ENCODE measurements at places on chromosomes 12 and 14.
A peak's percentile ranks its signal among the peaks of the same experiment; 100 is the strongest.

DNA sequence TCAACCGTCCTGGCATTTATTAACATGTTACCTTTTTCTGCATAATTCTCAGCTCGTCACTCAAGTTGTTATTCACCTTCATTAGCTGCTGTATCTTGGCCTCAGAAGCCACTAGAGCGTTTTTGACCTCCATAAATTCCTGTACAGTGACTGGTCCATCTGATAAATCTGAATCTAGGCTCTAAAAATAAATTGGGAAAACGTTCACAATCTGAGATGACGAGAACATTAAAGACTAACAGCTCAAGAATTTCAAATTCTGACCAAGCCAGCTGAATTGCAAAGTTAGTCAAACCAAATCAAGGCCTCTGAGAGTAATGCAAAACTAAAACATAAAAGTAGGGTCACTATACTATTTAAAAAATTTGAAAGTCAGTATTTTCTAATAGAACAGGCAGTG lies 45.0 kb downstream of the GIT2 start:
- no peak for DNase-seq

GRCh38 chr14:54489318-54489683 lies 521 bp upstream of the GMFB start:
- no peak for DNase-seq

GRCh38 chr12:114625294-114625851 lies 58.6 kb downstream of the TBX3 start:
- no peak for DNase-seq

GRCh38 chr12:26246483-26247164 lies 51.3 kb downstream of the SSPN start:
- no peak for DNase-seq

DNA sequence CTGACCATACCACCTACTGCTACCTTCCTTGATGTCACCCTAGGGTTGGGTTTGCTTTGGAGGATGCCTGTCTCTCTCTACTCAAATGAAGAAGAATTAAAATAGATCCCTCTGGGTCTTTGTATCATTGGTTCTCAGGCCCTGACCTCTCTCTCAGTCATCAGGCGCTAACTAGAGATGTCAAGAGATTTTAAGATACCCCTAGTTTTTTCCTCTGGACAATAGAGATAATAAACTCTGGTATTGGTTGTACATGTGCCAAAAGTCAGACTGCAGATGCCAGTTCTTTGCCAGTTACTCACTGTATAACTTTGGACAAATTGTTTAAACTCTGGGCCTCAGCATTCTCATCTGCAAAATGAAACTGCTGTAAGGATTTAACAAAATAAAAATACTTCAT lies 31.5 kb downstream of the ITPR2 start:
- DNase-seq, result no peak

DNA sequence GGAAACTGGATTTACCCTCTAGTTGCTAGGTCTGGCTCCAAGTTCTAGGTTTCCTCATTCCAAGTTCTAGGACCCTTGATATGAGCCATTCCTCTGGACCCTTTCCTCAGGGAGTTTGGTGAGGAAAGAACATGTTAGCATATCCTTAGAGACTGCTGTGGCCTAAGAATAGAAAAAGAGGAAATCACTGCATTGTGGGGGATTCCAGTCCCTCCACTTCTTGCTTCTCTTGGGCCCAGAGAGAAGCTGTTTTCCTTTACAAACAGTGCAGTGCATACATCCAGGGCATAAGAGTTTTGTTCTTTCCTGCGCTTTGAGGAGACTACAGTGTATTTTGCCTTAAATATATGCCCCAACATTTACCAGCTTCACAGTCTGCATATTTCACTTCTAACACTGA lies 59.0 kb downstream of the LLPH start:
- no peak for DNase-seq

GRCh38 chr12:71439613-71440344 lies at the start of gene LGR5:
Gene LGR5 (plus strand): TSS chr12:71439798. CDS start chr12:71440081, 283 bp downstream.
- peak; percentile 70 for DNase-seq

DNA sequence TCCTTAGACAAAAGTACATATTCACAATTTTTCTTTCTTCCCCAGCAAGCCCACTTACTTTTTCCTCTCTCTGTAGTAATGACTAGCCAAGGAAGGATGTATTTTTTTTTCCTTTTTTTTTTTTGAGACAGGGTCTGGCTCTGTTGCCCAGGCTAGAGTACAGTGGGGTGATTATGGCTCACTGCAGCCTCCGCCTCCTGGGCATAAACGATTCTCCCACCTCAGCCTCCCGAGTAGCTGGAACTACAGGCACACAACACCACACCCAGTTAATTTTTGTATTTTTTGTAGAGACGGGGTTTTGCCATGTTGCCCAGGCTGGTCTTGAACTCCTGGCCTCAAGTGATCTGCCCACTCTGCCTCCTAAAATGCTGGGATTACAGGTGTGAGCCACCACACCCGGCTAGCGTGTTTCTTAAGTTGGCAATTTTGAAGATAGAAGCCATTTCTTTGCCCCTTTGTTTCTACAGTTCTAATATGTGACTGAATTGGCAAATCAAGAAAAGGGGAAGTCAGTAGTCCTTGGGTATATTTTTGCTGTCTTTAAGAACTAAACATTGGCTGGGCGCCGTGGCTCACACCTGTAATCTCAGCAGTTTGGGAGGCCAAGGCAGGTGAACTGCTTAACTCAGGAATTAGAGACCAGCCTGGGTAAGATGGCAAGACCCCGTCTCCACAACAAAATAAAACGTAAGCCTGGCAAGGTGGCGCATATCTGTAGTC lies 3.2 kb upstream of the NACA start:
- no peak for DNase-seq

DNA sequence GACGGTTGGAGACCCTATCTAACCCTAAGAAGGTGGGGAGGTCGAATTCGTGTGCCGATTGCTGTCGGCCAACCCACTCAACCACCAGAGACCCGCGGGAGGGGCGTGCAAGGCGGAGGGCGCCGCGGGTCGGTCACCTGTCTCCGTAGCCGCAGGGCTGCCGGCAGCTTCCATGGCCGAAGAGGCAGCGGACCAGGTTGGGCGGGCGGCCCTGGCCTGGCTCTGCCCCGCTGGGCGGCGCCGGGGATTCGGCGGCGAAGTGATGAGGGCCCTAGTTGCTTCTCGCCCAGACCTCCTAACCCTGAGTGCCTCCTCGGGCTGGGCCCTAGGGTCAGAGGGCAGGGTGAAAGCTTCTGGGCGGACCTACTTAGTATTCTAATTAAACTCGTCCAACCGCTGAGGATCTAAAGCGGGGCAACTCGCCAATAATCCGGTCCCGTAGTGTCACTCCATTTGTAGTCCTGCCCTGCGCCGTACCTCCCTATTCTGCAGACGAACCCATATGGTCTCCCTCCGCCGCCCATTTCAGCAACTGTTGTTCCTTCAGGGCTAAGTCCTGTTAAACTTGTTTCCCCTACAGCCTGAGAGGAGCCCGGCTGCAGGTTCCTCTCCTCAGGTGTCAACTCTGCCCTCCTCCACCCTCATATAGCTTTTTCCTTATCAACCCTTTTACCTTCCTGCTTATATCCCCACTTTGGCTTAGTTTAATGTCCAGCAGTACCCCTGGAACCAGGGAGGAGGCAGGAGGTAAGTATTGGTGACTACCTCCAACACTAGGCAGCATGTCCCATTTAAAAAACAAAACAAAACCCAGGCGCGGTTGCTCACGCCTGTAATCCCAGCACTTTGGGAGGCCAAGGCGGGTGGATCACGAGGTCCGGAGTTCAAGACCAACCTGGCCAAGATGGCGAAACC lies at the start of gene PYM1:
Gene PYM1, minus strand, starts transcription at position 307 of the 915 bp plus-strand sequence. Its CDS starts 133 bp downstream, at position 174.
- DNase-seq, result peak; percentile 57

DNA sequence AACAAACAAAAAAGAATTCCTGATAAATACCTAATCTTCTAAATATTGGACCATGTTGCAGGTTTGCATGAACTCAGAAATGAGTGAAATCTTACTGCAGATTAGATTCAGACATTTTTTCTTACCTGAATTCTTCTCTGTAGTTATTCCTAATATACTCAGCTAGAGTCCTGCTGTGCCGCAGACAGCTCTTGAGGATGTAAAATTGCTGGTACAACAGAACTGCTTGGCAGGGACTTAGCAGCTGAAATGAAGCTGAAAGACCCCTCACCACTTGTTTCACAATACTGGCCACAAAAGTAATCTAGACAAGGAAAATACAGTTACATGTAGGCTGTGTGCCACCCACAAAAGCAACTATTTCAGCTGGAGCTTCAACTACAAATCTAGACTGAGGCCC lies 48.3 kb upstream of the KICS2 start:
- no peak for DNase-seq

GRCh38 chr14:27392153-27392552 lies 794.3 kb upstream of the NOVA1 start:
- DNase-seq, result no peak

GRCh38 chr12:112900298-112901145 lies 6.2 kb upstream of the OAS1 start:
- DNase-seq, result no peak

- DNase-seq, result no peak
Observed at GRCh38 chr12:72111706-72112105, 160.5 kb upstream of the TRHDE start.

- no peak for DNase-seq
Observed at GRCh38 chr14:43877351-43877960, 629.6 kb downstream of the FSCB start.

DNA sequence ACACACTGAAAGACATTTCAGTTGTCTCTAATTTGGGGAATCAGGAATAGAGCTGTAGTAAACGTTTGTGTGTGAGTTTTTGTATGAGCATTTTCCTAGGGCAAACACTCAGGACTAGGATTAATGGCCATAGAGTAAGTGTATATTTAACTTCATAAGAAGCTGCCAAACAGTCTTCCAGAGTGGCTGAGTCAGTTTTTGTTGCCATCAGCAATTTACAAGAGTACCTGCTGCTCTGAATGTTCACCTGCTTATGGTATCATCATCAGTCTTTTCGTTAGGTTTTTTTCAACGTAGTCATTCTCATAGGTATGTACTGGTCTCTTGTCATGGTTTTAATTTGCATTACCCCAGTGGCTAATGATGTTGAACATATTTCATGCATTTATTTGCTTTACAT lies 30.6 kb upstream of the TRHDE start:
- DNase-seq, result no peak

GRCh38 chr14:101062065-101062450 lies 158.5 kb upstream of the RTL1 start:
- DNase-seq, result no peak

DNA sequence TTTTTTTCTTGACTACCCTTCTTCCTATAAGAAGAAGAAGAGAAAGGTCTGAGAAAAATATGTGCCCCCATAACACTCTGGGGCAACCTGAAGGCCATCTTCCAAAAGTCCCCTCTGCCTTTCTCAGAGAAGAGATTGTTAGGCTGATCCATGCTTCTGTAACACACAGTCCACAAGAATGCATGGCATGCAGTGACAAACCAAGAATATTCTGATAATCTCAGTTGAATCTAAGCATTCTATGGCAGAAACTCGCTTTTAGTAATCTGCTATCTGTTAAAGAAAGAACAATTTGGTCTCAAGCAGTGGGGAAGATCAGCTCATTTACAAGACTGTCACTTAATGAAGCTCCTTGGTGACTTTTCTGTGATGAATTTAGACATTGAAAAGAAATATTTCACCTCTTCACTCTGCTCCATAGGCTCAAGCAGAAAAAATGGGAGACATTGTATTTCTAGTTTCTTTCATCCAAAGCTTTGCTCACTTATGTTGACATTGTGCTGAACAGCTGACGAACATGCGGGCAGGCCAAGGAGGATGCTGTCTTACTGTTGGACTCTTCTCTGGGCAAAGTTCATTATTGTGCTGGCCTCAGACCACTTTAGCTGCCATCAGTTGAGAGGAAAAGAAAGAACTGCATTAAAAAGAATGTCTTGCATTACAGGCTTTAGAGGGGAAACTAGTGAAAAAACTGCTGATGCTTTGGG lies 957.1 kb downstream of the DIO2 start:
- no peak for DNase-seq

DNA sequence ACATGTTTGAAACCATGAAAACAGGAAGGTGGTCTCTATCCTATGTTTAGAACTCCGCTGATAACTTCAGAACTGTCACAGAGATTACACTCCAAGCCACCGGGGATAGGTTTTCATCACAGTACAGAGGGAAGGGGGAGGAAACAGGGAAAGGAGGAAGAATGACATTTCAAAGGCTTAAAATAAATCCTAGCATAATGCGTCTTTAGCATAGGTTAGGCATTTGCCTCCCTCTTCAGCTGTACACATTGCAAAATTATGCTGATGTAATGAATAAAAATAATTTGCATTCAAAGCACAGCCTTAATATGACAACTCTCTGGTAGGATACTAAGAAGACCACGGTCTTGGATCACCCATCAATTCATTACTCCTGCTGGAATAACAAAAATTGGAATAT lies 54.3 kb upstream of the PYGL start:
- DNase-seq, result no peak

- DNase-seq, result no peak
Observed at GRCh38 chr14:94543449-94544124, 17.7 kb upstream of the SERPINA4 start.

DNA sequence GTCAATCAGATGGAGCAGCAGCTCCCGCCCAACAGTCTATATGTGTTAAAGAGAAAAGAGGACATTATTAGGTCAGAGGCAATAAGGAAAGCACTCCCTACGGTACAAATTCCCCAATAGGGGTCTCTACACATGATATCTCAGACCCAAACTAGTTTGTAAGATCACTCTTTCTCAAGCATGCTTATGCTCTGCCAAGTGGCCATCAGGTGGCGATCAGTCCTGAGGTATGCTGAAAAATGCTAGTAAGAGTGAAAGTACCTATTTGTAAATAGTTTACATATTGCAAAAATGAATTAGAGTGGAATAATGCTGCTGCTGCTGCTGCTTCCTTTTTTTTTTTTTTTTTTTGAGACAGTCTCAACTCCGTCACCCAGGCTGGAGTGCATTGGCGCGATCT lies 61.0 kb downstream of the CPM start:
- no peak for DNase-seq

DNA sequence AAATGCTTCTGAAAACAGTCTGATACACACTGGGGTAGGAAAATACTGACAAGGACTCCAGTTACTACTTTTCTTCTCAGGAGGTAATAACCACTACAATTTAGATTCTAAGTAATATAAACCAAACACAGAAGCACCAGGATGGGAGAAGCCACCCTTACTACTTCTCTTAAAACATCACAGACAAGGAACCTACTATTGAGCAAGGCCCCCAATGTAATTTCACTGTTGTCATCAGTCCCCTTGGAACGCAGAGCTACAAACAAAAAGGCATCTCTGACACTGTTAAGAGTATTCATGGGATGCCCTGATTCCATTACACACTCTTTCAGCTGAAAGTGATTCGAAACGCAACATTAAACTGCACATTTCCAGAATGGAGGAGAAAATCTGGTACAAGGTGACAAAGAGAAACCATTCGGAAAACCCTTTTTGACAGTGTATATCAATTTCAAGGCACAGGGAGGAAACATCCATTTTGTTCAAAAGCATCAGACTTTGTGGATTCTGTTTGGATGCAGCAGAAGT lies 185.9 kb downstream of the PPM1H start:
- no peak for DNase-seq
